ENCODE measurements at places on chromosomes 7 and 10. TPM values are rescaled to one million over a fixed set of nuclear protein-coding genes. Genes with fewer than 3 reads are reported as not detected.

CUZD1 gene
- 0.55 TPM for total RNA-seq

HOGA1 gene
- total RNA-seq: 0.28 TPM

GRID1 gene
- 0.09 TPM for total RNA-seq

TCTN3 gene
- total RNA-seq: 41.9 TPM

CRHR2 gene
- not detected for total RNA-seq

ACTL6B gene
- total RNA-seq: not detected

FAM200A gene
- total RNA-seq: 5.5 TPM

FAM237B gene
- not detected for total RNA-seq

GPR85 gene
- 3.1 TPM for total RNA-seq

PLXNA4 gene
- 0.28 TPM for total RNA-seq

SPDYE5 gene
- total RNA-seq: not detected

GSAP gene
- total RNA-seq: 6.0 TPM

TCAF2 gene
- total RNA-seq: 2.4 TPM

VWC2 gene
- not detected for total RNA-seq

TRA2A gene
- total RNA-seq: 25.8 TPM

PGAM2 gene
- total RNA-seq: 0.14 TPM

HHEX gene
- total RNA-seq: 2.9 TPM

INPP5F gene
- total RNA-seq: 14.5 TPM

CPA4 gene
- 25.9 TPM for total RNA-seq

Data from smooth muscle cell of bladder (primary cell).